ENCODE measurements at places on chromosomes 7 and 10.

- no peak for DNase-seq
These were observed 22.1 kb downstream of the CPEB3 start for GRCh38 chr10:92268748-92269147.

DNA sequence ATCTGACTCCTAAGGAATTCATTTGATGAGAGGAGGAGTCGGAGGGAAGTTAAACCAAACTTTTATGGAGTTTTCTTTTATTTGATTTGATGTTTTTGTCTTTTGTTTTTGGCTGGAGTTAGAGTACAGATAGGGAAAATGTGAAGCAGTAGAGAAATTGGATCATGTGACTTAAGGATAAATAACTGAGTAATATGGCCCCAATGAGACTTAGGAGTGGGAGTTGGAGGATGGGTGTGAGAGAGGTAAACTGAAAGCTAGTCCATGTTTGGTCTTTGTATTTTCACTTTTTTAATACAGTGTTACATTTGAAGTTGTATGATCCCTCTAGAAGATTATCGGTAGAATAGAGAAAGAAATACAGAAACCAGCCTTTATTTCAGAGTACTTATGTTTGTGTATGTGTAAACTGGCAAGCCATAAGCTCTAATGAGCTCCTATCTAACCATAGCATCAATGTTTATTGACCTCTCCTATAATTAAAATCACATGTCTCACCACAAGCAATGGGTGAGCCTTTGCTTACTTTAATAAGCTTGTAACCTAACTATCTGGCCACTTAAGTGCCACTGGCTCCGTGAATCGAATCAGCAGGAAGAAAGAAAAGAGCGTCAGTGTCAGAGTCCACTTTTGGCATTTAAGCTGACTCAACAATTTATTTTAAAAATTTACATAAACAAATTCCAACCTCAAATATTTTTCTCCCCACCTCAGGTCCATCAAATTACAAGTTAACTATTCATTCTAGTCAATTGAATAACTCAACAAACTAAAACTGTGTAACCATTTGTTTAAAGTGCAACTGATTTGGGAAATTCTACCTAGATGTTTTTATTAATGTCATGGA is 113.8 kb downstream of the EPDR1 start:
- DNase-seq = no peak

GRCh38 chr10:28637346-28637745 is 40.0 kb upstream of the BAMBI start:
- no peak for DNase-seq

GRCh38 chr10:19653931-19654330 is 162.3 kb upstream of the PLXDC2 start:
- DNase-seq = no peak

DNA sequence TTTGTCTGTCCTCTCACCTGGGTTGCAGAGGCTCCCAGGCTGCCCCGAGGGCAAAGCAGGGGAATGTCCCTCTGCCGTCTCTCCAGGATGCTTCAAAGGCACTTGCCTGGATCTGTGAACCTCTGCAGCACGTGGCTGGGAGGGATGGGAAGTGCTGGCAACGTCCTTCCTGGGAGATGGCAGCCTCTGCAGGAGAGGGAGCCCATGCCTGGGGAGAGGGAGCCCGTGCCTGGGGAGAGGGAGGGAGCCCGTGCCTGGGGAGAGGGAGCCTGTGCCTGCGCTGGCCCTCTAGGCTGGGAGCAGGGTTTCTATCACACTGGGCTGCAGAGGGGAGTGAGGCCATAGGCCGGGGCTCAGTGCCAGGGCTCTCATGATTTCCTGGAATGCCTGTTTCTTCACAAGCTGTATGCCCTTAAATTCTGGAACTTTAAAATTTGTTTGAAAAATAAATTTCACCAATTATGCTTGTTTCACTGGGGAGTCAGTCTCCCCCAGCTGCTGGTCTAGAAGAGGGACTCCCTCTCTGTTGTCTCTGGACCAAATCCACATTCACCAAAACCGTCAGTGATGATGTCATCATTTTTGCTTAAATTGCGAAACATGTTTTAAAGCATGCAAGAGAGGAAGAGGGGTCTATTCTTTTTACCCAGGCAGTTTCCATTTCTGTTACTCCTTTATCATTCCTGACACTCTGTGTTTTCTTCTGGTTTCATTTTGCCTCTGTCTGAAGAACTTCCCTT is 135.7 kb downstream of the DNAJB6 start:
- no peak for DNase-seq

- DNase-seq = no peak
These were observed 30.2 kb downstream of the USP6NL start for GRCh38 chr10:11581213-11581612.

- no peak for DNase-seq
These were observed 9.6 kb downstream of the TPK1 start for GRCh38 chr7:144826208-144826607.

DNA sequence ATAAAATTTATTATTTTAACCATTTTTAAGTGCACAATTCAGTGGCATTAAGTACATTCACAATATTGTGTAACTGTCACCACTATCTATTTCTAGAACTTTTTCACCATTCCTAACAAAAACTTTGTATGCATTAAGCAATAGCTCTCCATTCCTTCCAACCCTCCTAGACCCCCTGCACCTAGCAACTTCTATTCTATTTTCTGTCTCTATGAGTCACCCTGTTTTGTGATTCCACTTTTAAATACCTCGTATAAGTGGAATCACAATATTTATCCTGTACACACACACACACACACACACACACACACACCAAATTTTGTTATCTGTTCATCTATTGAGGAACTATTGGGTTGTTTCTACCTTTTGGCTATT is 89.2 kb downstream of the ARID5B start:
- DNase-seq = no peak
